ENCODE measurements at places on chromosomes 16 and 17.

DNA sequence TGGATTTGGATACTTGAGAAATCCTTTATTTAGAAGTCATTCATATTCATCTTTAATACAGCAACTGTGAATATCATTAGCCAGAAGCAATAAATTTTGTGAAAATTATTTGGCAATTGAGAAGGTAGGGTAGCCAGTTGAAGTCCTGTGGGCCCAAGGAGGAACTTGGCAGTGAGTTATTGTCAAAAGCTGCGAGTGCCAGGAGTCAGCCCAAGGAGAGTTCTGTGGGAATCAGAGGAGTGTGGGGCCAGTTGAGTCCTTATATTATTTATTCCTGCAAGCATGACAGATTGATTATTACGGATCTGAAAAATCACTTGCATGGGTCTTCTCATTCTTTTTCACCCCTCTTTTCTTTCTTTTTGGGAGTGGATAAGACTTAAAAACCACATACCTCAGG lies 38.3 kb downstream of the PRKCA start:
- DNase-seq = no peak

GRCh38 chr16:2086106-2086742 lies 38.4 kb downstream of the TSC2 start:
- DNase-seq = no peak

GRCh38 chr16:88835383-88835782 lies 21.4 kb downstream of the GALNS start:
- no peak for DNase-seq

- no peak for DNase-seq
Measured at GRCh38 chr17:70414300-70414699, 245.0 kb downstream of the KCNJ2 start.

DNA sequence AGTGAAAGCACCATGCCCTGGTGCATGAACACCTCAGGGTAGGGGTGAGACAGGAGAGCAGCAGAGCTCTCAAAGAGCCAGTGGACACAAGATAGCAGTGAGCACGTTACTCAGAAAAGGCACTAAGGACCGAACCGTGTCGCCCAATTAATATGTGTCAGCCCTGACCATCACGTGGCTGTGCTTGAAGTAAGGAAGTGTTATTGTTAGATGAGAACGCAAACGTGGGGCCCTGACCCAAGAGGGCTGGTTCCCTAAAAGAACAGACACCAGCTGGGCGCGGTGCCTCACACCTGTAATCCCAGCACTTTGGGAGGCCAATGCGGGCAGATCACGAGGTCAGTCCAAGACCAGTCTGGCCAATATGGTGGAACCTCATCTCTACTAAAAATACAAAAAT lies 16.3 kb downstream of the AXIN1 start:
- no peak for DNase-seq

DNA sequence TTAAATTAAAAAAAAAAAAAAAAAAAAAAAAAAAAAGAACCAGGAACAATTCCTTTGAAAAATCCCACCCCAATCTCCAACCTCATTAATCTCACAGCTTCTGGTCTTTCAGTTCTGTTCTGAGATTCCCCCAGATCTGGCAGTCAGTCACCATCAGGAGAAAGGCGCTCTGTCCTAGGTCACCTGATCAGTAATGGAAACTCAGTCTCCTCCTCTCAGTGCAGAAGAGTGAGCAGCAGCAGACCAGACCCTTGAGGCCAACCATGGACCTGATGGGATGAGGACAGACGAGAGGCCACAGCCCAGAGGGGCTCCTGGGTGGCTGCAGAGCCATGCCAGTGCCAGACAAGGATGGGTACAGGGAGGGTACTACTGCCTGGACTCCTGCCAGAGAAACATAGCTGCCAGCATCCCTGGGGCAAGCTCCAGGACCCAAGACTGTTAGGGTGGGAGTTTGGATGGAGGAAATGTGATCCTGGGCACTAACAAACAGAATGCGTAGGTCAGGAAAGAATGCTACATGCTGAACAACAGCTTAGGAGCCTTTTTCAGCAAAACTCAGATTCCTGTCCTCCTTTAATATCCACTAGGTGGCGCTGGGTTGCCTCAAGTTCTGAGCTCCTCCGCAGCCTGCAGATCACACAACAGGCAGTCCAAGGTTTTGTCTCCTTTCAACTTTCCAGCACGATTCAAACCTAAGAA lies 28.7 kb downstream of the MPG start:
- DNase-seq = peak; percentile 35

DNA sequence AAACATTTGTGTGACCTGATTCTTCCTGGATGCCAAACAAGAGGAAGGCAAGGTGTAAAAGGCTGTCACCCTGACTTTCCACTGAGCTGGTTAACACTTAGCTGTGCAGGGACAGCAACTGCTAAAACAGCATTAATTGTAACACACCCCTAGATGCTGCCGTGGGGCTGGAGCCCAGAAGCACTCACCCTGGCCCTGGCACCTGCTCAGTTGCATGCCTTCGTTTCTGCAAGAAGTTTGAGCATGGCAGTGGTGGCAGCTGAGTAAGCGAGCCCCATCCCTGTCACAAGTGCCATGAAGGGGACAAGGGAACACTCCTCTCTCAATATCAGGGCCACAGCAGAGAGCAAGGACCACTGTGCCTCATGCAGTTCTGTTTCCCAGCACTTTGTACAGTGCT lies 330.2 kb downstream of the TMEM114 start:
- no peak for DNase-seq

- no peak for DNase-seq
Measured at GRCh38 chr16:29156511-29156910, 171.7 kb downstream of the LAT start.

DNA sequence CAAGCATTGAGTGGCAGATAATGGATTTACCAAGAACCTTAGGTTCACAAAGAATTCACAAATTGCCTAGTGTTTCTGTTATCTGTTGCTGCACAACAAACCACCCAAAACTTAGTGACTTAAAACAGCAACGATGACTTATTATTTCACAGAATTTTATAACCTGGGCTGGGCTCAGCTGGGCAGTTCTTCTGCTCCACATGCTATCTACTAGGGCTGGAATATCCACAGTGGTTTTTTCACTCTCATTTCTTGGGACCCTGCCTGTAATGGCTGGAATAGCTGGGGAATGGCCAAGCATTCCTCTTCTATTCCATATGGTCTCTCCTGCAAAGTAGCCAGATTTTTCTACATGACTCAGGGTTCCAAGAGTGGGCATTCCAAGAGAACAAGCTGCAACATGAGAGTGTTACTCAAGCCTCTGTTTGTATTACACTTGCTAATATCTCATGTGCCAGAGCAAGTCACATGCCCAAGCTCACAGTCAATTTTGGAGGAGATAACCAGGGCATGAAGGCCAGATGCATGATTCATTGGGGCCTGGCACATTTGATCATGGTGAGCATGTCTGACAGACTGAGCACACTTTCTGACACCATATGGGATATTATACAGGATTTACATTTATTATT lies 4.9 kb upstream of the PSMD7 start:
- no peak for DNase-seq

DNA sequence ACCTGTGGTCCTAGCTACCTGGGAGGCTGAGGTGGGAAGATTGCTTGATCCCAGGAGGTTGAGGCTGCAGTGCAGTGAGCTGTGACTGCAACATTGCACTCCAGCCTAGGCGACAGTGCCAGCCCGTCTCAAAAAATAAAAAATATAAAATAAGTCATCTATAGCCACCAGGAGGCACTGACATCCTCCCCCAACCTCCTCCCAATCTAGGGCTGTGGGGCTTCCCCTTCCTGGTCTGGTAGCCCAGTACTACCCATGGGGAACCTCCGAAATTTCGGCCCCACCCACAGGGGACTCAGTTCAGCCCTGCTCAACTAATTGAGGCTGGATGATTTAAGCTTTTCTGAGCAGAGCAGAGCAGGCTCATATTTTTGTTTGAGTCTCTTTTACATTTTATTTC lies 3.2 kb downstream of the ZSCAN10 start:
- peak; percentile 67 for DNase-seq

DNA sequence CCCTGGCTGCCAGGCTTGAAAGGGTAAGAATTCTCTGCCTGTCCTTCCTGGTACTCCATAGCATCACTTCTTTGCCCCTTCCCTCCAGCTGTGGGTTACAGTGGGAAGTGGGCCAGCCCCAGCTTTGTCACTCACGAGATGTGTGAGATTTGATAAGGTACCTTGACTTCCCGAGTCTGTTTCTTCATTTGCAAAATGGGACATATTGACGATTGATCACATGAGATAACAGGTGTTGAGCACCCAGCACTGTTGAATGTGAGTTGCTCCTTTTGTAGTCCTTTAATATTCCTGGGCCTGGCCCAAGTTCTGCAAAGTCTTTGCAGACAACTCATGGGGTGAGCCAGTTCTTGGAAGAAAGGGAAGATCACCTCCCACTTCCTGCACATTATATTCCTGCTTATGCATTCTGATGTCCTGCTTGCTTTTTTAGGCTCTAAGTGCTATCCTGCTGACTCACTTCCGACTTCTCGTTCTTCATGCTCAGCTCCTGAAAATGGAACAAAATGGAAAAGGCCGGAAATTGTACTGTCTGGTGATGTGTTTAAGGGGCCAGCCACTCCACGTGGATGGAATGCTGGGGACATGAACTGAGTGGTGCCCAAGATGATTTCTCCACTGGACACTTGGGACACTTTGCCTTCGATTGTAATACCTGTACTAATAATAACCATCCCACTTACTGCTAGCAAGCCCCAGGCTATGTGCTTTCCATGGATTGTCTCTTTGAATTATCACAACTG lies 8.3 kb upstream of the NLK start:
- no peak for DNase-seq

- no peak for DNase-seq
Measured at GRCh38 chr17:49053171-49053829, 56.1 kb downstream of the IGF2BP1 start.

DNA sequence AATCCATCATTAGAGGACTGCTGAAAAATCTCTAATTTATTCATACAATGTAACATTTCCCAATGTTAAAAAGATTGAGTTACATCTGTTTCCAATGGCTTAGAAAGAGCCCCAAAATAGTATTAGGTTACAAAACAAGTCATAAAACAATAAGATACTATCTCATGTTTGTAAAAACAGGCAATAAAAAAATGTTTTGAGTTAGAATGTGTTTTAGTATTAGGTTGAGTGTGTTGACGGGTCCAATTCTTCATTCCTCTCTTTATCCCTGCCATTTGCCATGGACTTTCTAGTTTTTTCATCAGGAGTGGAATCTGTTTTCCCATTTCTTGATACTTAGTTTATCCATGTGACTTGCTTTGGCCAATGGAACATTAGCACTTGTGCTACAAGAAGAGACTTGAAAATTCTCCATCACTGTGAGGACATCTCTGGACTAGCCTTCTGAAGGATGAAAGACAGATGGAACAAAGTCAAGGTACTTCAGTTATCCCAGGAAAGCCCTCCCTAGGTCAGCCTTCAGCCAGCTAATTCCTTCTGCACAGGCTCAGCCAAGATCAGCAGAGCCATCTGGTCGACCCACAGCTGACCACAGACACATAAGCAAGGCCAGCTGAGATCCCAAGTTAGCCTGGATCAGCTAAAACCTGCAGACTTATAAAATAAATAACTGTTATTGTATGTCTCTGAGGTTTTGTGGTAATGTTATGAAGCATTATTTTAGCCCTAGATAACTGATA lies 83.3 kb downstream of the HS3ST3A1 start:
- no peak for DNase-seq

- DNase-seq = no peak
Measured at GRCh38 chr17:3685174-3685573, 10.8 kb downstream of the P2RX5 start.

DNA sequence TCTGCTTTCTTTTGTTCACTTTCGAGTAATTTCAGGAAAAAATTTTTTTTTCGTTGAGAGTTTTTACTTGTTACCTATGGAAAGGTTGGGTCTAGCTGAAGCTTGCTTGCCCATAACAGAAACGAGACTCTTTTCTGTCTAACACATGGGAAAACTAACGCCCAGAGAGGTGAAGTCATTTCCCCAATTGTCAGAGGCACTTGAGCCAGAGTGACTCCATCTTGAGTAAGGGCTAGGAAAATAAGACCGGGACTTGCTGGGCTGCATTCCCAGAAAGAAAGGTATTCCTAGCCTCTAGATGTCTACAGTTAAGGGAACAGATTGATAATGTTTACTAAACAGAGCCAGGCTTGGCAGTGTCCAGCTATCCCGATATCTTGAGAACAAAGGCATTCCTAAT lies 26.8 kb downstream of the PRKCB start:
- no peak for DNase-seq

- no peak for DNase-seq
Measured at GRCh38 chr16:66324815-66325515, 41.5 kb upstream of the CDH5 start.

- no peak for DNase-seq
Measured at GRCh38 chr16:74521691-74522090, 85.2 kb downstream of the GLG1 start.

GRCh38 chr16:28210264-28210663 lies 1.5 kb downstream of the XPO6 start:
- DNase-seq = no peak

DNA sequence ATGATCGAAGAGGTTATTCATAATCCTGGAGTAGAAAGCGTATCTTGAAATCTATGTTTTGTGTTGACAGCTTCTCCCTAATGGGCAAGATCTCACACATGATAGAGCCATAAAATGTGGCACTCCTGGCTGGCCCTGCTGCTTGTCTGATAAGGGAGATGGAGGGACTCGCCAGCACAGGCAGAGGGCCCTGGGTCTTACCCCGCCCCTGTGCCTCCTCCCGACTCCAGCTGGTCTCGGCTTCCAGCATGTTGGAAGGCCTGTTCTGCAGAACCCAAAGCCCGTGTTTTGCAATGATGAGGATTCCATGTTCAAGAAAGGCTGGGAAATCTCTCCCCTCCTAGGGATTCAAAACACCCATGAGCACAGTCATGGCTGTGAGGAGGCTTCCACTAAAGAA lies 106.7 kb upstream of the SDK2 start:
- no peak for DNase-seq

DNA sequence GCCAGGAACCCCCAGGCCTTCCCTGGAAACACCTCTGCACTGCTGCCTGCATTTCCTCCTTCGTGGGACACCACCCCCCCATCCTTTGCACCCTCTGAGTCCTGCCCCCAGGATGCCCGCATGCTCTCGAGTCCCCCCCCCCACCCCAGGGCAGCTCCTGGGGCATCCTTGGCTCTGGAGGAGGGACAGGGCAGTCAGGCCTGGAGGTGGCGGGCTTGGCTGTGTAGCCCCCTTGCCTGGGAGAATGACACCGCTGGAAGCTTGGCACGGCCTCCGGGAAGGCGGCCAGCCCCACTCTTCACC lies 98.9 kb upstream of the GSE1 start:
- no peak for DNase-seq

GRCh38 chr17:77319211-77320043 lies 178.7 kb downstream of the SEC14L1 start:
- no peak for DNase-seq

- no peak for DNase-seq
Measured at GRCh38 chr17:50765454-50766221, 1.7 kb downstream of the ANKRD40CL start.

Measured in CD8-positive, alpha-beta memory T cell (primary cell).